ENCODE measurements at places on chromosomes 7 and 10. TPM values are rescaled to one million over a fixed set of nuclear protein-coding genes. Genes with fewer than 3 reads are reported as not detected.
A peak's percentile ranks its signal among the peaks of the same experiment; 100 is the strongest.

DNA sequence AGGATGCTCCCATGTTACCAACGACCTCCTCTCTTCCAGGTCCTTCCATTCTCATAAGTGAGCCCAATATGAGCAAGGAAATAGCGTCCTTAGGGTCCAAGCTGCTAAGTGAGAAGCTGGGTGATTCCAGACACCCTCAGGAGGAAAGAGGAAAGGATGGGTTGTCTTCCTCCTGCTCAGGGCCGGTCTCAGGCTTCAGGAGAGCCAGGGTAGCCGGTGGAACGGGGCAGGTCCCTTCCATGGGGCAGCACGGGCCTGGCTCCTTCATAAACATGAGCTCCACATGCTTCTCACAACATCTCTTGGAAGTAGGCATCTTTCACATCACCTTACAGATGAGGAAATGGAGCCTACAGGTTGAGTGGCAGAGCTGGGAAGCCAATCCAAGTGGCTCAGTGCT is 12.7 kb downstream of the SLIT1 start:
- no peak overlapping the region for H3K27ac ChIP-seq
- DNase-seq: no peak

VIPR2 gene
- total RNA-seq: 0.13 TPM

ASAH2 gene
- 3.6 TPM for total RNA-seq

DNA sequence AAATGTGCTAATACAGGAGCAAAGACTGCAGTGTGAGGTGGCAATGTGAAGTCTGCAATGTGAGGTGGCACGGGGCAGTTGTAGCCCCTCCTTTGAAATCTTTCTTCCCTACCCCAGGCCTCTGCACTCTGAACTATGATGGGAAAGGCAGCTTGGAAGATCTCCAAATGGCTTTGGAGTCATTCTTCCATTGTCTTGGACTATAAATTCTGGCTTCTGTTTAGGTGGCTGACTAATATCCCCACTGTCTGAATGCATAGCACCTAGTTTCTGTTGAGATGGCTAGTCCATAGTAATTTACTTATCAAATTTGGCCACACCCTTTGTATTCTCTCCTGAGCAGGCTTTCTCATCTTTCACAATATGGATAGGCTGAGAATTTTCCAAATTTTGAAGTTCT is 175.0 kb downstream of the CFTR start:
- DNase-seq: no peak
- no peak overlapping the region for H3K27ac ChIP-seq
- H3K4me3 ChIP-seq: no peak overlapping the region

GRCh38 chr7:5550831-5551230 is 127.2 kb upstream of the TNRC18 start:
- H3K4me1 ChIP-seq: peaks cover 18% of the 10 kb centered on the region
- H3K27me3 ChIP-seq: peaks cover 17% of the 10 kb centered on the region
- no peak for DNase-seq
- H3K27ac ChIP-seq: no peak overlapping the region

DNA sequence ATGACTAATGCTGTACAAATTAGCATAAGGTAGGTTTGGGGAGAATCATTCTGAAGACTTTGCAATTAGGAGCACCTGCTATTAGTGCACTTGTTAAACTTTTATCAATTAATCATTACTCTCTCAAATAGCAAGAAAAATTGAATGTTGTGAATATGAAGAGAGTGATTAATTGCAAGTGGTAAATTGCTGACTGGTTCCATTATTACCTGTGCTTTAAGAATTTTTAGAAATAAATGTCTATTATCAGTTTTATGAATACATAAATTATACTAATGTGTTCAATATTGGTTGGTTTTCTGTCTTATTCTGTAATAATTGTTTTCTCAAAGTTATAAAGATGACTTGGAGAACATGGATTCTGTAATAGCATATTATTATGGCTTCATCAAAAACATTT is 47.3 kb upstream of the TMEM26 start:
- H3K27ac ChIP-seq: no peak overlapping the region
- H3K36me3 ChIP-seq: no peaks in the 10 kb centered on the region
- no peak for DNase-seq
- H3K4me3 ChIP-seq: no peak overlapping the region
- H3K4me1 ChIP-seq: no peaks in the 10 kb centered on the region

DNA sequence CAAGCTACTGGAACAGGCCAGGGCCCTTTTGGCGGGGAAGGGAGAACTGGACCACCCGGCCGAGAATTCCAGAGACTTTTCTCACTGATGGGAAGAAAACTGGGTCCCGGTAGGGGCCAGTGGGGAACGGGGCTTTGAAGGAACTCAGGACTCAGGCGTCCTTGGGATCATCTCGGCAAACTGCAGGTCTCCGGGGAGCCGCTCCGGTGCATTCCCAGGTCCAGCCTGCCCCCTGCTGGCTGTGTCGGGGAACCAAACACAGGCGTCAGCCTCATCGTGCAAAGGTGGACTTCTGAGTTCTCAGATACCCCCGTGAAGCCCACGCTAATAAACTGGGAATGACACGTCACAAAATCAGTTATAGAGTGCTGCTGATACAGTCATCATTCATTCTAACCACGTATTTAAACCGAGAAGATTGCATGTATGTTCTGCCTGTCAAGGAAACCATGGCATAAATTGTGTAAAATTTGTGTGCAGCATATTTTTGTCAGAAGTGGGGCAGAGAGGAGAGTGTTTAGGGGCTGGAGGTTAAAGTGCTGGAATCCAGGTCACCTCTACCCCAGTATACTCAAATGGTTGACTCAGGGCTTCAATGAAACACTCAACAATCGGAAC is 76.1 kb upstream of the CPXM2 start:
- peak; percentile 53 for DNase-seq
- no peaks in the 10 kb centered on the region for H3K4me1 ChIP-seq
- H3K4me3 ChIP-seq: no peak overlapping the region
- H3K27ac ChIP-seq: no peak overlapping the region
- H3K27me3 ChIP-seq: peaks cover 17% of the 10 kb centered on the region

HOGA1 gene
- not detected for total RNA-seq

CHRM2 gene
- total RNA-seq: not detected

GRCh38 chr7:96993094-96993865 is 12.1 kb upstream of the DLX6 start:
- H3K27ac ChIP-seq: no peak overlapping the region
- no peaks in the 10 kb centered on the region for H3K4me1 ChIP-seq
- H3K27me3 ChIP-seq: peaks cover 85% of the 10 kb centered on the region
- H3K4me3 ChIP-seq: no peak overlapping the region
- H3K36me3 ChIP-seq: peaks cover 8% of the 10 kb centered on the region
- DNase-seq: no peak

DNA sequence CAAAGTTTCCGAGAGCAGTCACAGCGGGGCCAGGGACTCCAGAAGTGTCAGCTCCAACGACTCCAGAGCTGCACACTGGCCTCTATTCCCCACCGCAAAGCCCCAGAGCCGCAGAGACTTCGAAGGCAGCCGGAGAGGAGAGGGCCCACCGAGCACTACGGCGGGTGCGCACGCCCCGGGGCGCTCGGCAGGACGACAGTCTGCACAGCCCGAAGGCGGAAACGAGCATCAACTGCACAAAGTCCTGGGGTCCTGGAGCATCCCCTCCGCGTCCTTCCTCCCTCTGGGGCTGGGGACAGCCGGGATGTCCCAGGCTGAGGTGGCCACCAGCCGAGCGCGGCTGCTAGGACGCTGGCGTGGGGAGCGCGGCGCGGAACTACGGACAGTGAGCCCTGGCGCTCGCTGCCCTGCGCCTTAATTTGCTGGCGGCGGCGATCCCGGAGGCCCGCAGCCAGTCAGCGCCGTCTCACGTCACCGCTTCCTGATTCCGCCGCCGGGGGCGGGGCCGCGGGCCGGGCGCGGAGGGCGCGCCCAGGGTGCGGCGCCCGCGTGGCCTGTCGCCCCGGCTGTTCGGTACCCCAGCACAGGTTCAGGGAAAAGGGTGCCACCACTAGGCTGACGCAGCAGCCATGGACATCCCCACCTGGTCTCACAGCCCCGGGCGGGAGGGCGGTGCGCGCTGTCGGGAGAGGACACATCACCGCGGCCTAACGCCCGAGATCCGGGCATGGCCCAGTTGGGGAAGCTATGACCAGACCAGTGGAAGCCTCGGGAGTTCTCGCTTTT is at the start of gene TBX20:
TBX20 (minus strand) TSS at position 391 of the 786 bp plus-strand sequence. CDS start 480 bp downstream, outside the sequence.
- H3K36me3 ChIP-seq: peaks cover 22% of the 10 kb centered on the region
- H3K4me3 ChIP-seq: peak within 1 kb of the TSS; percentile 61
- H3K4me1 ChIP-seq: peaks cover 23% of the 10 kb centered on the region
- H3K27me3 ChIP-seq: peaks cover 89% of the 10 kb centered on the region

C7orf33 gene
- total RNA-seq: not detected

IKZF1 gene
- 383 TPM for total RNA-seq

PIP gene
- not detected for total RNA-seq

GRCh38 chr7:74029991-74030415 is 2.0 kb downstream of the ELN start:
- DNase-seq: no peak
- H3K4me1 ChIP-seq: peaks cover 5% of the 10 kb centered on the region
- no peak overlapping the region for H3K4me3 ChIP-seq
- H3K27ac ChIP-seq: no peak overlapping the region
- peaks cover 53% of the 10 kb centered on the region for H3K27me3 ChIP-seq

DNA sequence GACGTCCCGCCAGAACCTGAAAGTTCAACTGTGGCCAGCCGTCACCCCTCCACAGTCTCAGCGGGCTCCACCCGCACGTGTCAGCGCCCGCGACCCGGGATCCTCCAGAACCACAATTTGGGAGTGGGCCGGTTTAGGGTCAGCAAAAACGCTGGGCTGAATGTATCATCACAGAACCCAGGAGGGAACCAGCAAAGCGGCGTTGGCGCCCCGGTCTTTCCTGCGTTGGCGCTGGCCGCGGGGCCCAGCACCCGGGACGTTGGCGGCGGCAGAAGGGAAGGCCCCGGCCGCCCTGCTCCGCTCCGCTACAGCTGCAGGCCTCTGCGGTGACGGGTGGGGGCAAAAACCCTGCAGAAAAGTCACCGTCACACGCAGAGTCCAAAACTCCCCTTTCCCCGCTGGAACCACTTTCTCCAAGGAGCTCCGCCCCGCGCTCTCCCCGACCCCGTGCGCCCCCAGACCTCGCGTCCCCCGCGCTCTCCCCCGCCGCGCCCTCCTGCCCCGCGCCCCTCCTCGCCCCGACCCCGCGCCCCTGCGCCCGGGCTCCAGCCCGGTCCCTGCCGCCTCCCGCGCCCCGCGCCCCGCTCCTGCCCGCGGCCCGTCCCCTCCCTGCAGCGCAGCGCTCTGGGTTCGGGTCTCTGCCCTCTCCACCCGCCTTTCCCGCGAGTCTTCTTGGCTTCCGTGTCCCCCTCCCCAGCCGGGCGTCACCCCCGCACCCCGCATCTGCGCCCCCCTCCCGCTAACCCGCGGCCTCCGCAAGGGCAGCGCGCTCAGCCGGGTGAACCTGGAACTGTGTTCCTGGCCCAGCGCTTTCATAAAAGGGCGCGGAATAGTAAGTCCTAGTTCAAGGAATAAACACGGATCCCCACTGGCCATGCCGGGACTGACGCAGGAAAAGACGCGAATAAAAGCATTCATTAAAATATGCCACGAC is 24.0 kb upstream of the RNF32 start:
- H3K27ac ChIP-seq: no peak overlapping the region
- H3K4me3 ChIP-seq: peak overlapping the region; percentile 18
- peaks cover 54% of the 10 kb centered on the region for H3K27me3 ChIP-seq
- H3K4me1 ChIP-seq: peaks cover 40% of the 10 kb centered on the region

GRCh38 chr7:138164804-138165203 is 88.5 kb downstream of the AKR1D1 start:
- peaks cover 16% of the 10 kb centered on the region for H3K27me3 ChIP-seq
- no peak overlapping the region for H3K4me3 ChIP-seq
- no peaks in the 10 kb centered on the region for H3K36me3 ChIP-seq
- H3K27ac ChIP-seq: no peak overlapping the region
- no peaks in the 10 kb centered on the region for H3K4me1 ChIP-seq

All from activated CD4-positive, alpha-beta memory T cell treated with anti-CD3 and anti-CD28 coated beads, Interleukin-2, amount 10 ng/mL, durations not matched to agents 7 days and 5 days (primary cell).